Activated T-helper 1 cell treated with Interleukin-2 at 50 U/mL for 16 hours (primary cell): ENCODE measurements at places on chromosomes 7 and 10.

DNA sequence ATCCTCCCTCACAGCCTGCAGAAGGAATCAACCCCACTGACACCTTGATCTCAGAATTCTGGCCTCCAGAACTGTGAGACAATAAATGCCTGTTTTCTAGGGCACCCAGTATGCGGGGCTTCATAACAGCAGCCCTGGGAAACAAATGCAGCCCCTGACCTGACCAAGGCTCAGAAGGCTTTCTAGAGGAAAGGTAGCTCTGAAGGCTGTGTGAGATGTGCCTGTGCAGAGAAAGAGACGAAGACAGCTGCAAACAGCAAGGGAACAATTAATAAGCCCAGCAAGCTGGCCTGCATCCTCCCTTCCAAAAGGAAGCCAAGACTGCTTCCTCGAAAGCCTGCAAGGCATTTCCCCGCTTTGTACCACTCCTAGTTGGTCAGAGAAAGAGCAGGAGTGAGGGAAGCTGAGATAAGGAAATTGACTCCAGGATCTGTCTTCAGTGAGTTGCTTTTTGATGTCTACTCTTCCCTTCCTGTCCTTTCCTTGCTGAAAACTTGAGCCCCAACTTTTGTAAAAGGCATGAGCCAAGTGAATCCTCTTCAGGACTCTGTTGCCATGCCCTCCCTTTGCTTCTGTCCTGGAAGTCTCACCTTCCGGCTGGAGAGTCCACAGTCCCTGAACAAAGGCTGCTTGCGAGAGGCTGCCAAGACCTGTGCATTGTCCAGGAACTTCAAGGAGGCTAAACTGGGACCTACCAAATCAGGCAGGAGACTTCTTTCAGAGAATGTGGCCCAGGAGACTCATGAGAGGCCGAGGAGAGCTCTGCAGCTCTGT is 71.2 kb upstream of the ARID5B start:
- DNase-seq, result no peak

- DNase-seq, result no peak
These were observed 122.8 kb downstream of the ADRA2A start for GRCh38 chr10:111199587-111199986.

- no peak for DNase-seq
These were observed 148.1 kb upstream of the GDF10 start for GRCh38 chr10:47151920-47152319.

DNA sequence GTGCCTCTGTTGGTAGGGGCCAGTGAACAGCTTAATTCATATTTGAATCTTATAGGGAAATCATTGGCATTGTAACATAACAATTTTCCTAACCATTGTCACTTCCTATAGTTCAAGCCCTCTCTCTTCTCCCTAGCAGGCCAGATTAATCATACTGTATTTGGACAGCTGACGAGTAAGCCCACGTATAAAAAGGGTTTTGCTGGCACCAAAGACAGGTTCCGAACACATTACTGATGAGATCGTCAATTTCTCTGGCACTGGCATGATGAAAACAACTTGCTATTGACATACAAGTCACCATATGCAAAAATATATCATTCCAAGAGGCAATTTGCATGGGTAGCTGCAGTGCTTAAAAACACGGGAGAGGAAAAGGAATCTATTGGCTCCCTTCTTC is 891.1 kb upstream of the AUTS2 start:
- no peak for DNase-seq

DNA sequence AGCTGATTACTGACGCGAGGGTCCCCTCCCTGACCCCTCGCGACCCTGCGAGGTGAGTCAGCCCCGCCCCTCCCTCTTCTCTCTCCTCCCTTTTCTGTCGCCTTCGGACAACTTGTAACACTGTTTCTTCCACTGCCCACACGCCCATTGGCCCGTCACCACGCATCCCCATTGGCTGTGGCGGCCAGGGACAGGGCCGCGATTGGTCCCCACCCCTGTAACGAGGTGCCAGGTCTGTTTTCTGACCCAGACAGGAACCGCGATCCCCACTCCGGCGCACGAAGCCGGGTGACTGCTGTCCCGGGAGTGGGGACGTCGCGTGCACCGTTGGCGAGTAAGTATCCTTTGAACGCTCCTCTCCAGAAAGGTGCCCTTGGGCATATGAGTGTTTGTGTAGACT is at the start of gene STRA8:
STRA8 (plus strand) TSS at position 269 of the 400 bp plus-strand sequence. CDS start 6,687 bp downstream, outside the sequence.
- DNase-seq, result no peak

DNA sequence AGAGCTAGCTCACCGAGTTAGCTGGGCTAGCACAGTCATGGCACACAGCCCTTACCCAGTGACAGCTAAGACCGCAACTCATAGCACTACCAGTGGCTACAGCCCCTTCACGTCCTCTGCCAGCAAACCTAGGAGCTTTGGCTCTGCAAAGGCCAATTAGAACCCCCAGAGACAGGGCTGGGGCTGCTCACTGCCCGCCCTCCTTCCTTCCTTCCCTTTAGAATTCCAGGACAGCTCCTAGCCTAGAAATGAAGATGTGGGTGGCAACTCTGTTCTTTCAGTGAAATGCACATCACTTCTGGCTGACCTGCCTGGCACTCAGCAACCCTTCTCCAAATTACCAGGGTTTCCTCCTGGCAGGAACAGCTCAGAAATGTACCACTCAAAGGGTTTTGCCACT is 99.9 kb downstream of the FAM53B start:
- DNase-seq, result no peak

GRCh38 chr10:118307859-118308258 is 34.3 kb downstream of the FAM204A start:
- DNase-seq, result no peak

DNA sequence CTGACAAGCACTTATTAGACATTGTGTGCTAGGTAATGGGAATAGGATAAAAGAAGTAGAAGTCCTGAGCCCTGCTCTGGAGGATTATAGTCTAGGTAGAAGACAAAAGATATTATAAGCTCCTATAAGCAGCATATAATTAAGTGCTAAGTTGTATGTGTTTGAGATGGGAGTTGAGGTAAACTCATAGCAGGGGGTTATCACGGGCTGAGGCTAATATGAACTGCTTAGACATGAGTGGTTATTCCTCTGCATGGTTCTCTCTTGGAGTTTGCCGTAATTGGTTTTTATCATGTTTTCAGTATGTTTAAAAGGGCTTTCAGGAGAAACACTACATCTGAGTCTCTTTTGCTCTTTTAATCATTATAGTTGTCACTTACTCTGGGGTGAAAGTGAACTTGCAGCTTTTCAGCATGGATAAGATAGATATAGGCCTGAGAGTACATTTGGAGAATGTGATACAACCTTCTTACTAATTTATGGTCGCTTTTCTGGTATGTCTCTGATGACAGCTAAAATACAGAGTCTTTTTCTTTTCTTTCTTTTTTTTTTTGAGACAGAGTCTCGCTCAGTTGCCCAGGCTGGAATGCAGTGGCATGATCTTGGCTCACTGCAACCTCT is 39.0 kb downstream of the SMNDC1 start:
- DNase-seq, result no peak

DNA sequence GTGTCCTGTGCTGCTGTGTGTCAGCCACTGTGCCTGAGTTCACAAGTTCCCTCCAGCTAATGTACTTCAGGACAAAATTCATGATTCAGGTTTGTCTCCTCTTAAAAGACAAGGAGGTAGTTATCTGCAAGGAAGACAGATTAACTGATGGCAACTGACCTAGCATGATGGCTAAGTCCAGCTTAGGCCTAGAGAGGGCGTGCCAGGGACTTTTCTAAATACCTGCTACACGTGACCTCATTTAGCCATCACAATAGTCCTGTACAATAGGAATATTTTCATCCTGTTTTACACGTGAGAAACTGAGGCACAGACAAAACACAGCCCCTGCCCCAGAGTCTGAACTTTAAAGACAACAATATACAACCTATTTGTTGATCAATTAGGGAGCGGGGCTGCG is 275.7 kb downstream of the XPNPEP1 start:
- DNase-seq, result no peak

DNA sequence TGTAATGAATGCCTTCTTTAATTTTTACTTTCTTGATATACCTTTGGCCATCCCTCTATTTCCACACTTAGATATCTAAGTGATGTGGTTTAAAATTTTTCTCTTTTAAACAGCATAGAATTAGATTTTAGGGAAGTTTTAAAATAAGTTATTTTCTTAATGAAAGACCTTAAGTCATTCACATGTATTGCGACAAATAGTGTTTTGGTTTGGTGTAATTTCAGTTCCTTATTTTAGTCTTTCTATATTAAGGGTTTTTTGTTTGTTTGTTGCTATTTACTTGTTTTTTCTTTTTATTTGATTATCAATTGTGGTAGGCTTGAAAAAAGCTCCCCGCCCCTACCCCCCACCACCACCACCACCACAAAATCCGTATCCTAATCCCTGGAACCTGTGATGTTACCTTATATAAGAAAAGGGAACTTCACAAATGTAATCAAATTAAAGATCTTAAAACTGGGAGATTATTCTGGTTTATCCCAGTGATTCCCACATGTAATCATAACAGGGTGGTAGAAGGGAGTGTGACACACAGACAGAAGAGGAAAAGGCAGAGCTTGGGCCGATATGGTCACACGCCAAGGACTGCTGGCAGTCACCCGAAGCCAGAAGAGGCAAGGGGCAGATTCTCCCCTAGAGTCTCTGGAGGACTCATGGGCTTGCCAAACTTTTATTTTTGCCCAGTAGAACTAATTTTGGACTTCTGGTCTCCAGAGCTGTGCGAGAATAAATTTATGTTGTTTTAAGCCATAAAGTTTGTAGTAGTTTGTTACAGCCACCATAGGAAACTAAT is 149.7 kb downstream of the NPSR1 start:
- DNase-seq, result no peak

- no peak for DNase-seq
These were observed 72.3 kb downstream of the EBF3 start for GRCh38 chr10:129891806-129892205.
